Fibroblast of skin of left quadriceps (primary cell): ENCODE measurements at places on chromosomes 7 and 10.

GRCh38 chr10:78579576-78579975 is 489.2 kb upstream of the ZMIZ1 start:
- no peak for DNase-seq

- DNase-seq: no peak
These were observed 7.3 kb downstream of the AGFG2 start for GRCh38 chr7:100546129-100546925.

GRCh38 chr10:79111427-79111826 is 42.7 kb downstream of the ZMIZ1 start:
- no peak for DNase-seq

- no peak for DNase-seq
These were observed 925.2 kb upstream of the GHITM start for GRCh38 chr10:83214136-83214535.

DNA sequence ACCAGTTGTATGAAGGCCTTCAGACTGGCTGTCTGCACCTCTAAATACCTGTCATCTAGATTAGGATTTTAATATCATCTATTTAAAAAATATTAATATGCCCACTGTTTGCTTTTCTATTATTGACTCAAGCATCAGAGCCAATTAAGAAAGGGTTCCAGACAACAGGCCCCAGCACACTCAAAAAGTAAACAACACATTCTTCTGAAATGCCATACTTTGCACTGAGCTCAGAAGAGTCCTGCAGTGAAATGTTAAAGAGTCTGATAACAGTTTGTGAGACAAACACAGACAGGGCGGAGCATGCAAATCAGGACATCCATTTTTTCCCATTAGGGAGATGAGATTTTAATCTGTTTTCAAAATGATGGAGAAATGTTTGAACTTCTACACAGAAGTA is 45.9 kb upstream of the KLF6 start:
- no peak for DNase-seq

DNA sequence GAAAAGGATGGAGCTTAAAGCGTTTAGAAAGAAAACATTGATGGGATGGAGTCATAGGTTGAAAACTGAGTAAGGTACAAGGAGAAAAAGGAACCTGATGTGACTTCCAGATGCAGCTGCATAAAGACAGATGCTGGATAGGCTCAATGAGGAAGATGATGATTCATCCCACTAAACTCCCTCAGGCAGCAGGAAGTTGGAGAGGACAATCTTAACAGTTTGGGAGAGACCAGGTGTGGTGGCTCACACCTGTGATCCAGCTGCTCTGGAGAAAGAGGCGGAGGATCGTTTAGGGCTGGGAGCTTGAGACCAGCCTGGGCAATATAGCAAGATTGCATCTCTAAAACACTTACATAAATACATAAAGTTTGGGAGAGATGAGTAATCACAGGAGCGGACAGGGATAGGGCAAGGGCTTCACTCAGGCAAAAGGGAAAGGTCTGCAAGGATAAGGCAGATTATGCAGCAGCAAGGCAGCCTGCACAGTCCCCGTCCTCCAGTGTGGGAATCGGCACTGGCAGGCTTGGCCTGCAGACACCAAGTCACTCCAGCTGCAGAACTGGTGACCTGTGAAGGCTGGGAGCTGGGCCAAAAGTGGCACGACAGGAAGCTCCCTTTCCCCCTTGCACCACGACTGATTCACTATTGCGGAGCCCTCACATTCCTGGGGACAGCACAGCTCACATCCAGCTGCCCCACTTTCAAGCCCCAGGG is 438.5 kb downstream of the GRID1 start:
- DNase-seq: no peak

- no peak for DNase-seq
These were observed 6.5 kb downstream of the TSPAN14 start for GRCh38 chr10:80460399-80461207.

DNA sequence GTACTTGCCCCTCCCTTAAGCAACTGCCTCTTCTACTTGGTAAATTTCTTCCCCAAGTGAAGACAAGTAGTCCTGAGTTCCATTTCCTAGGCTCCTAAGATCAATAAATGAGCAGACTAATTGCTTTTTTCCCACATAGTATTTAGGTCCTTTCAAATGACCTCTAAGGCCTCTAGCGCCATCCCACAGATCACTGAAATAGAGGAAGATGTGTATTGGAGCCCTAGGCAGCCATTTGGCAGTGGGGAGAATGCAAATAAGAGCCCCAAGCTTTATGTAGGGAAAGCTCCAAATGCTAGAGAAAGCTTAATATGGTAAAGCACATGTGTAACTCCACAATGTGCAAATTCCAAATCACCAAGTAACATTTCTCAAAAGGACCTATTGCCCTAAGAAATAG is 316.5 kb upstream of the PHF14 start:
- no peak for DNase-seq

DNA sequence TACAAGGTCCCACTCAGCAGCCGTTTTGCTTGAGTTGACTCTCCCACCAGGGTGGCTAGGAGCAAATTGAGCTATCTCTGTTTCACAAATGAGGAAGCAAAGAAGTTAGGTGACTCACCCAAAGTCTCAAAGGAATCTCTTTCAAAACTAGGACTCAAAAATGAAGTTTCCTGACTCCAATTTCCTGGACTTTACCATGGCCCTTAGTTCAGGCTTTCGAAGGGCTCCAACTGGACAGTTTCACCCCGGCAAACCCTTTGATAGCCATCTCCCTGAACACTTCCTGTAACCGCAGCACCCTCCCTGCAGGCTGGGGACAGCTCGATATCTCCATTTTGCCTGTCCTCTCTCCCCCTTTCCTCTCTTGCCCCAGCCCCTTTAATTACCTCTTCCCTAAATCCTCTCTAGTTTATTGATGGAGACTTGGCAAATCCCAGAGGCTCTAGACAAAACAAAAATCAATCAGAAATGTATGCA is 4.7 kb upstream of the AFAP1L2 start:
- DNase-seq: no peak

DNA sequence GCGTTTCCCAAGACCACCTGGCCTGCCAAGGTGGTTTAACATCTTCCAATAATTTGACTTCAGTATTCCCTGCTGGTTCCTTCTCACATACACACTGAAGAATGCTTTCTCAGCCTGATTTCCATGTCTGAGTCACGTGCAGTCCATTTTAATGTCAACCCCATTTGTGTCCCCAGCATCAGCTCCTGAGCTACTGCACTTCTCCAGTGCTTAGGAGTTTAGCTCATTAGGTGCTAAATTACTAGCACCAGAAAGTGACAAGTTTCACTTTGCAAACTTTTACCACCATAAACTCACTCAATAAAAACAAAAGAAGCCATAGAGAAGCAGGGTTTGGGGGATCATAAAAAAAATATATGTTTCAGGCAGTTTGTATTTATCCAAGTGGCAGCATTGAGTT is 279.3 kb upstream of the SORCS1 start:
- no peak for DNase-seq

DNA sequence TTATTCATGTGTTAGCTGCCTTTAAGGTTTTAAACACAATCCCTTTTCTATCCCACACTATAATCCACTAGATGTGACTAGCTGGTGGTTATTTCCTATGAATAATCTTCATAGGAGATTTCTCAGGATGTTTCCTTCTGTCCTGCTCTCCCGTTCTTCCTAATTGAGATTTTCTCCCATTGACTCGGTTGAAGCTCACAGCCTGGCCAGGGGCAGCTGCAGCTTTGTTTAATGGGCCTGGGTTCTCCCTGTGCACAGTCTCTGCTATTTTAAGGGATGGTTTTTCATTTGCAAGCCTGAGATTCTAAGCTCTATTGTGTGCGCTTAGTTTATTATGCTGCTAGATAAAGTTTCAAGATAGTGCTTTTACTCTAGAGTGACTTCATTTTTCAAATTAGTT is 283.4 kb upstream of the AOAH start:
- DNase-seq: no peak

DNA sequence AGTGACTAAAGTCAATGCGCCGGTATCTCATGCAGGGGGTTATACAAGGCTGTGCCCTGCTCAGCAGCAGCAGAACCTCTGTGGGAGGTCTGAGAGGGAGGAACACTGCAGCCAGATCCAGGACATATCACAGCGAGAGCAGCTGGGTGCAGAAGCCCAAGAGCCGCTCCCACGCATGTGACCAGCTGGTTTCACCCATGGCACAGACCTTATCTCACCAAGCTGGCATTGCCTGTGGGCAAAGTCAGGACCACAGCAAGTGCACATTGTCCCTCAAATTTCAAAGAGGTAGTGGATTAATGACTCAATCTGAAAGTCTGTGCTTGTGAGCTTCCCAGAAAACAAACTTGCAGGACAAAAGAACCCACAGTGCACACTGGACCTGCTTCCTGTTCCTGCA is 31.6 kb upstream of the AKR1C1 start:
- DNase-seq: no peak

DNA sequence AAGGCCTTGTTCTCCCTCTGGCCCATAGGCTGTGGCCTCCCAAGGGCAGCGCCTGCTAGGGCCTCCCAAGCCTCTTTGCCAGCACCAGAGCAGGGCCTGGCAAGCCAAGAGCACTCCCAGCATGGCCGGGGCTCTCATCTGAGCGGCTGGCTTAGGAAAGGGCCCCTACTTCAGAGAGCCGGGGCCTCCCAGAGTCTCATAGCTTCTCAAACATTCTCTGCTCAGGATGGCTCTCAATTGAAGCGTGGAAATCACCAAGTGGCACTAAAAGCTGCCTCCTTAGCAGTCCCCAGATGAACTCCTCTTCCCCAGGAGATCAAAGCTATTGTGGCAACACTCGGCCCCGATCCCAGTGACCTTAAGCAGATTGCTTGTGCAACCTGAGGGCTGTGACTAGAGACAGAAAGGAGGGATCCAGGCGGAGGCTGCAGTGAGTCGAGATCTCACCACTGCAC is 69.4 kb downstream of the FAM53B start:
- DNase-seq: no peak

DNA sequence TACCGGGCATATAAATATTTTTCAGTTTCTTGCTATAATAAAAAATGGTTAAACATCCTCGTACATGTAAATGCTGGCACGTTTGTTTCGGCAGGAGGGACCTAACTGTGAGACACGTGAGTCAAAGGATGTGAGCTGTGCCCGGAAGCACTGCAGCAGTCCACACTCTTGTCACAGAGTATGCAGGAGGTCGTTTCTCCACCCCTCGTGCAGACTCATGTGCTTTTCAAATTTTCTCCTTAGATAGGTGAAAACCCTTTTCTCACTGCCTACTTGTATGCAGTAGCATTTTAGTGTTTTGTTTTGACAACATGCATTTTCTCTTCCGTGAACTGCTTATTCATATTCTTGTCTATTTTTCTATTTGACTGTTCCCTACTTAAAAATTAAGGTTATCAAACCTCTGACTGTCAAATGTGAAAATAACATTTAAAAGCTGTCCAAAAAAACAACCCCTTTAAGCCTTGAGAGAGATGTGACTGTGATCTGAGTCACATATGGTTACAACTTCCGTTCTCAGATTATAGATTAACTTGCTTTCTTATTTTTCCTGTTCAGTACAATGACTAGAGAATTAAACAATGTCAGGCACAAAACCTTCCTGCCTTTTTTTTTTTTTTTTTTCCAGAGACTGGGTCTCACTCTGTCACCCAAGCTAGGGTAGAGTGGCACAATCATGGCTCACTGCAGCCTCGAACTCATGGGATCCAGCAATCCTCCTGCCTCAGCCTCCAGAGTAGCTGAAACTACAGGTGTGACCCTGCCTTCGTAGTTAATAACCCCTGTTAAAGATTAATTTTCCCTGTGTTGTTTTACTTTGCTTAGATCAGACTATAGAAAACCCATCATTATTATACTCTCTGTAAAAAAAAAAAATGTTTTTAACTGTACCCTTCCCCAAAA is 45.1 kb downstream of the DPY19L1 start:
- no peak for DNase-seq

- no peak for DNase-seq
These were observed 63.0 kb downstream of the PIP4K2A start for GRCh38 chr10:22651276-22651980.

DNA sequence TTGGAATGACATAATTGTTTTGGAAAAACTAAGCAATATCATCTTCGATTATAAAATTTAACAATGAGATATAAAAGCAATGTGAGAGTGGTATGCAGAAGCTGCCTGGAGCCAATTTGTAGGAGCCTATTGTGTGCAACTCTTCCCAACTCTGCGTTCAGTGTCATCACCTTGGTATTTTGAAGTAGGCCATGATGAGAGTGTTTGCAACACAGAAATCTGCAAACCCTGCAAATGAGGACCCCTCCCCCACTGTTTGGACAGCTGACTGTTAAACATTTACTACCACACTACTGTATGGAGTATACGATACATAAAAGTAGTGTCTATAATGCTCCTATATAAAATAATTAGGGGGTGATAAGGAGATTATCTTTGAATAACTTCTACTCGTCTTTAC is 531.3 kb downstream of the ATRNL1 start:
- DNase-seq: peak; percentile 41

DNA sequence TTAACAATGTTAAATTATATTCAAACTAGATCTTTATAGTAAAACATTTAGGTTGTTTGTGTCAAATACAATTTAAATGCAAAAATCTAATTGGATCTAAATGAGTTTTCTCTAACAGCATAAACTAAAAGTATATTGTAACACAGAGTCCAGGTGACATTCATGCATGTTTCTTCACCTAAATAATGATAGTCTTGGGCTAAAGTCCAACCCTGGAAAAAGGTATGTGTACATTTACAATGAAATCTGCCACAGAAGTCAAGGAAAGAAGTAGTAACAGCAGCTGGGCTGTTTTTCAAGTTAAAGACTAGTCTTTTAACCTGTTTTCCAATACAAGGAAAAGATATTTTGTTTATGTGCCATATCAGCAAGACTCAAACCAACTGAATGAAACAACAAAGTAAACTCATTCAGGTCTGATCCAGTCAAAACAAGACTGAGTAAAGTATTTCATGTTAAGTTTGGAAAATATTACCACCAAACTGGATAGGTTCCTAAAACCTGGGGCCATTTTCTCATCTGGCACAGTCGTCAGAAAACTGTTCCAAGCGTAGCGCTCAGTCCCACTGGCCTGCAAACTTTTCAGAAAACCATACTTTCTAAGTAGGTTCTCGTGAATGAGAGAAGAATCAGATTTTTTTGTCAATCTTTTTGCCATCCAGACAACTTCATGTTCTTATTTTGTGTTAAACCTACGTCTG is 349.2 kb downstream of the HGF start:
- no peak for DNase-seq

GRCh38 chr7:112056409-112056808 is 149.8 kb downstream of the DOCK4 start:
- DNase-seq: no peak
